ENCODE measurements at places on chromosomes 7 and 10.

GRCh38 chr7:70376561-70377031, 755.3 kb upstream of the GALNT17 start:
- DNase-seq, result no peak

GRCh38 chr10:90418869-90419652, 438.8 kb downstream of the HTR7 start:
- no peak for DNase-seq

GRCh38 chr10:10222304-10222841, 795.3 kb upstream of the CELF2 start:
- DNase-seq, result no peak

- no peak for DNase-seq
Measured at GRCh38 chr10:118047157-118047719, 497 bp upstream of the RAB11FIP2 start.

DNA sequence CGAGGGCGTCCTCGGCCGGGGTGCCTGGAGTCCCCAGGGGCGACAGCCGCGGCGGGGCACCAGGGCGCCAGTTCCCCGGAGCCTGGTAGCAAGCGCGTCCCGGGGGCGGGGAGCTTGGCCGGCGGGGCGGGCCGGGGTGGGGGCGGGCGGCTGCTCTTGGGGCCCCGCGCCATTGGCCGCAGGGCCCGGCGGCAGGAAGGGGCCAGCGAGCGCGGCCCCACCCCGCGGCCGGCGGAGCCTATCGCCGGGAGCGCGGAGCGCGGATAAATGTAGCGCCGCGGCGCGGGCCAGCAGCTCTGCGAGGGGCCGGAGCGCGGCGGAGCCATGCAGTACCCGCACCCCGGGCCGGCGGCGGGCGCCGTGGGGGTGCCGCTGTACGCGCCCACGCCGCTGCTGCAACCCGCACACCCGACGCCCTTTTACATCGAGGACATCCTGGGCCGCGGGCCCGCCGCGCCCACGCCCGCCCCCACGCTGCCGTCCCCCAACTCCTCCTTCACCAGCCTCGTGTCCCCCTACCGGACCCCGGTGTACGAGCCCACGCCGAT, at the start of gene HHEX:
Gene HHEX, plus strand, starts transcription at position 293 of the 548 bp plus-strand sequence. Its CDS starts 32 bp downstream, at position 325.
- no peak for DNase-seq

DNA sequence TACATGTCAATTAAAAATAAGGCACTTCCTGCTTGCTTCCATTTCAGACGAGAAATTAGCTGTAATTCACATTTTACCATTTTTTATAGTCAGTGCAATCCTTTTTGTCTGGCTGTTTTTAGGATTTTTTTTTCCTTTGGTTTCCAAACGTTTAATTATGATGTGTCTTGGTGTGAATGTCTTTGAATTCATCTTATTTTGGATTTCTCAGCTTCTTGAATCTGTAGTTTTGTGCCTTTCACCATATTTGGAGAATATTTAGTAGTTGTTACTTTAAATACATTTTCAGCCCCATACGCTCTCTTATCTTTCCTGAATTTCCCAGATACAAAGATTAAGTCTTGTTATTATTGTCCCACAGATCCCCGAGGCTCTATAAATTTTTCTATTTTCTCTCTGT, 2.4 kb upstream of the SCART1 start:
- DNase-seq, result no peak

DNA sequence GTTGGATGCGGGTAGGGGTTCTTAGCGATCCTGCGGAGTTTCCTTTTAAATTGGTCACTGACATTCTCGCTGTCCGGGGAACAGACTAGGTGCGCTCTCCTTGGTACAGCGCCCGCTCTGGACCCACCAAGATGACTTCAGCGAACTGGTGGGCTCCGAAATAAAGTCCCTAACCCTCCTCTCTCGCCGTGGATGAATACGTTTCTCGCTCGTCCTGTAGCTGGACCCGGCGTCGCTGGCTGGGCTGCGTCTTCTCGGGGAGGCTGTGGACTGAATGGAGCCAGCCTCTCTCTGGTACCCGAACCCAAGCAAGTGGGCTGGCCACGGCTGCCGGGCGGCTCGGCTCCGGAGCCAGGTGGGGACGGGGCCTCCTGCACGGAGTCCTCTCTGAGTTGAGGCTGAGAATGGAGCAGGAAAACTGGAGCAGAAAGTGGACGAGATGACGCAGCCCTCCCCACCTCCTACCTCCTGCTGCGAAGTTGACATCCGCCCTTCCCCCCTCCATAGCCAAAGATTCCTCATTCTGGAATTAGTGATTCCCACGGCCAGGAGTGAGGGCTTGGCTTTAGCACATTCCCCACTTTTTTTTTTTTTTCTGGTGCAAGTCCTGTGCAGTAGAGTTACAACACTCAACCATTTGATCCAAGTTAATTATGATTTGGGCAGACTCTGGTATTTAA, 1.5 kb downstream of the UNC5B start:
- DNase-seq, result no peak

- DNase-seq, result no peak
Measured at GRCh38 chr10:69757206-69757552, 44.5 kb upstream of the COL13A1 start.

DNA sequence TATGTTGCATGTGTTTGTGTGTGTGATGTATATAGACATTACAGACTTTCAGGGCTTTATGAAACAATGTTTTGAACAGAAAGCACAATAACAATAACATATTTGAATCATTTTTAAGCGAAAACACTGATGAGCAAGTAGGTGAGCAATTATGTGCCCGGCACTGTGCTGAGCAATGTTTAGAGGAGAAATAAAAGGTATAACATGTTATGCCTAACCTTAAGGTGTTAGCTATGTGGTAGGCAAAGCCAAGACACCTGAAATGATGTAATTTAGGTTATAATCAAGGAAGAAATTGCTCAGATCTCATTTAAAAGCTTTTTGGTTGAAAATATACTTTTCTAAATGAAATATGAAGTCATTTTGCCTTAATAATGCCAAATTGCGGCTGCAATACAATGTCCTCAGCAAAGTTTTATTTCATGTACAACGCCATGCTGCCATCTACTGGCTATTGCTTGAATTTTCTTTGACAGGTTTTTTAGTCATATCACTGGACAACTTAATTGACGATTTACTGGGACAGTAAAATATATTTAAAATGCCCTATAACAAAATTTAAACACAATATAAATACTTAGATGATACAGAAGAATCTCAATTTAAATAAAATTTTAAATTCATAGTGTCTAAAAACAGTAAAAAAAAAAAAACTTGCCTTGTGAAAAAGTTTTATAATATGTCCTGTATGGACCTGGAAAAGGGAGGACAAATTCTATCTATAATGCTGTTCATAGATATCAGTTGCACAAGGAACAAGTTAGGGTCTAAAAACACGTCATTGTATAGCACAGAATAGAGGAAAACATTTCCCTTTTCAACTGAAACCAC, 131.1 kb upstream of the CDK1 start:
- no peak for DNase-seq

GRCh38 chr10:33412653-33413361, 78.3 kb upstream of the NRP1 start:
- DNase-seq, result no peak

- DNase-seq, result no peak
Measured at GRCh38 chr10:14821635-14822375, 16.0 kb downstream of the CDNF start.

DNA sequence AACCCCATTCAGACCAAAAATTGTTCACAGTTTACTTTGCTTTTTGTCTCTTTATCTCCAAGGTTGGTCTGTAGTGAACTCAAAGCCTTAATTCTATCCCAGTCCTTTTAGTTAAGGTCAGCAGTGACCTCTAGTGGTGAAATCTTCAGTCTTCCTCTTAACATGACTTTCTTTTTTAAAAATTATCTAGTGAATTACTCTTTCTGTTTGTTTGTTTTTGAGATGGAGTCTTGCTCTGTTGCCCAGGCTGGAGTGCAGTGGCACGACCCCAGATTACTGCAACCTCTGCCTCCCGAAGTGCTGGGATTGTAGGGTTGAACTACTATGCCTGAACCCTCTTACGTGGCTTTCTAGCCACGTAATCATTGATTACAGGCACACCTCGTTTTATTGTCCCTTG, 25.0 kb downstream of the ZNF487 start:
- DNase-seq, result peak; percentile 49

DNA sequence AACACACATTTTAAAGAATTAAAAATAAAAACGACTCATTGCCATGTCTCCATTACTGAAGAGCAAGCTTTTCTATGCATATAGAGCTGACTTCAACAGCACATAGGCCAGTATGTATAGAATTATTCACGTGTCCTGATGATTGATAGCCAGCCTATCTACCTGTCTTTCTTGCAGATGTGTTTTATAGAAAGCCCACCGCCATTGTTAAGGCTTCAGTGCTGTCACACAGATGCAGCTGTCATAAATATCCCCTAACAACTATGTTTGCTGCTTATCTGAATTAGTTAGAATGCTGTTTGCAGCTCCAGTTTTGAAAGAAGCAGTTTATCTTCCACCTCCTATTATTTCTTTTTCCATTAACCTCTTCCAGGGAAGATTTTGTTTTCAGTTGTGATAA, 235.9 kb downstream of the SLC25A13 start:
- no peak for DNase-seq

- DNase-seq, result peak; percentile 92
Measured at GRCh38 chr10:34916314-34916713, 101.2 kb upstream of the PARD3 start.

- no peak for DNase-seq
Measured at GRCh38 chr7:104225451-104225850, 17.6 kb upstream of the ORC5 start.

- no peak for DNase-seq
Measured at GRCh38 chr7:155962191-155962967, 150.1 kb upstream of the SHH start.

DNA sequence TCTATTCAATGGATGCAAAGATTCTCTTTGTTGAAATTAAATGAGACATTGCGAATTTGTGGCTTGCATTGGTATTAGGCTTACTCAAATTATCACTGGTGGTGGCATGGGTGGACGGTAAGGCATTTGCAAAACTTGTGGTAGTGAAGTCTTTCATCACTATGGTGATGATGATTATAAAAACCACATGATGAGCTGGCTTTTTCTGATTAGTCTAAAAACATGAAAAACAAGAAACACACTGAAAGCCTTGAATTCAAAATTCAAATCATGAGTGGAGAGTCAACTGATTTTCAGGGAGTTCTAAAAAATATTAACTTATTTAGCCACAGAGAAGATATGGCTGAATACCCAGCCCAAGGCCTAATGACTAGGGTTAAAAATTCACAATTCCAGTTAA, 99.8 kb upstream of the HGF start:
- no peak for DNase-seq

- DNase-seq, result no peak
Measured at GRCh38 chr7:20197125-20197748, 19.9 kb downstream of the MACC1 start.

GRCh38 chr10:114605155-114605797, 52.8 kb downstream of the ABLIM1 start:
- DNase-seq, result no peak

GRCh38 chr10:107546986-107547385, 382.5 kb upstream of the SORCS1 start:
- DNase-seq, result no peak

DNA sequence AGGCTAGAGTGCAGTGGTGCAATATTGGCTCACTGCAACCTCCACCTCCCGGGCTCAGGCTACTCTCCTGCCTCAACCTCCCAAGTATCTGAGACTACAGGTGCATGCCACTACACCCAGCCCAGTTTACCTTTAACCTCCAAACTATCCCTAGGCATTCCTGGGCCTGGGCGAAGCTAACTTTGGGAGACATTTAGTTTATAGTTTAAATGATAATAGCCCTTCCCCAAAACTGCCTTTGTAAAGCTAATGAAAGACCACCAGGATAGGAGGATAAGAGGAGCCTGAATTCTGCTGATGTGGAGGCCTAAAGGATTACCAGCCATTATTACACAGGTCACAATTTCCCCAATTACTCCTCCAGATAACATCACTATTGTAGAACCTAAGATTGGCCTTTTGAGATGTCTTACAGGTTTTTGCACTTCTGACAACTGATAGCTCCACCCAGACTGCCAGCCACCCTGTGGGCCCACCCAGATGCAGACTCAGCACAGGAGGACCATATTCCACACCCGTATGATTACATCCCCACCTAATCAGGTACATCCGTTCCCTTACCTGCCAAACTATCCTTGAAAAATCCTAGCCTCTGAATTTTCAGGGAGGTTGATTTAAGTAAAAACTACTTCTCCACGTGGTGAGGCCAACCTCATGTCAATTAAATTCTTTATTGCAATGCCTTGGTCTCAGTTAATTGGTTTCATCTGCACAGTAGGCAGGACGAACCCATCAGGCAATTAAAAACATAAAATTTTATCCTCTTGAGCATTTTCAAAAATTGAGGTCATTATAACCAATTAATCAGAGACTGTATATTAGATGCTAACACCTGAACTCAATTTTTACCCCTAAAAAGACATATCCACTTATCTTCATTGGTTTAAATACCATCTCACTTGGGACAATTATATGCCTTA, 62.3 kb upstream of the TMEM254 start:
- no peak for DNase-seq

DNA sequence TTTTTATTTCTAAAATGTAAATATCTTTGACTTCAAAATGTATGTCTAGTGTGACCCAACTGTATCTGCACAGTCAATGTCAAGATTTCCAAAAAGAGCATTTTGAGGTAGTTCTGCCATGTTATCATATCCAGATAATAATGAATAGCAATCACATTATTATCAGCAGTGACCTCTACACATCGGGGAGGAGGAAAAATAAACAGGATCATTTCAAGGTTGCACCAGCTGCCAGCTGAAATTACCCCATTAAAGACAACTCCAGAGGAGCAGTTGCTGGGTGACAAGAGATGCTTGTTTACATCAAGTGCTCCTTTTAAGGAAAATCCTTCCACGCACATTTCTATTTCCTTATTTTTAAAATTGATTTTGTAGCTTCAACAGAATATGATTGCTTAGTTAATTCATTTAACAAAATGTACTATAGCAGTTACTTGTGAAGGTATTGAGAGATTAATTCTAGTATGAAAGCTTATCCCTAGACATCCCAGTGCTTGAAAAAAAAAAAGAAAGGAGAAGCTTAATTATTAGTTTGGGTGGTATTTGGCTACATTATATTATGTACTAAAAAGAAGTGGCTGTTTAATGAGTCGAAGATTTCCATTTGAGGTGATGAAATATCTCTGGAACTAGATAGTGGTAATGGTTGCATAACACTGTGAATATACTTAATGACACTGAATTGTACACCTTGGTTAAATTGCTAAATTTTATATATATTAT, 19.3 kb upstream of the SLC35G1 start:
- DNase-seq, result no peak

All from spinal cord (tissue), 10 donors.